Kidney epithelial cell (primary cell): ENCODE measurements at places on chromosomes 12 and 14.

DNA sequence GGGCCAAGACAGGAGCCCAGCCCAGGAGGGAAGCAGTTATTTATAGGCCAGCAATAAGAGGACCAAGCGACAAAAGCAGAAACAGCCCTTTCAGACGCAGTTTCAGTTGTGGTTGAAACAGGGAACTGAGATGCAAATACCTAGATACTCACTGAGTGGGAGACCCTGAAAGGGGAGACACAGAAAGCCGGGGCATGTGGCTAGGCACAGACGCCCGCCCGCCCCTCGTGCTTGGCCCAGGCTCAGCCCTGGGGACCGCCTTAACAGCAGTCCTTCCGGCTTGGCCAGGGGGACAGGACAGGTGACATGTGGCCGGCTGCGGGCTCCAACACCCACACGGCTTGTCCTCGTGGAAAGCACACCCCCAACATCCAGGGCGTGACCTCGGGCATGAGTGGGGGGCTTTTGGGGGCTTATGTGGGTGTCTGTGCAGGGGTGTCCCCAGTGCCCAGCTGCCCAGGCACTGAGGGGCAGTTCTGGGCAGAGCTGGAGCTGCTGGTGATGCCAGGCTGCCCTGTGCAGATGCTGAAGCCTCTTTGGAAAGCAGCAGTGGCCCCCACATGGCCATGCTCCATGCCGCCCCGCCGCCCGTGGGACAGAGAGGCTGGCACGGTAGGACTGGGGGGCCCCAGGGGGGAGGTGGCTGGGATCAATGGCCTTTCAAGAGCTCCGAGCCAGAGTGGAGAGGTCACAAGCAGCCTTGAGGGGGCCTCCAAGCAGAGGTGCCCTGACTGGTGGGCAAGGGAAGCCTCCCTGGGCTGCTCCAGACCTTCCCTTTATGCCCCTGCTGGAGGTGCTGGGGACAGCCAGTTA lies 2.1 kb downstream of the PLD4 start:
- no peak for DNase-seq

DNA sequence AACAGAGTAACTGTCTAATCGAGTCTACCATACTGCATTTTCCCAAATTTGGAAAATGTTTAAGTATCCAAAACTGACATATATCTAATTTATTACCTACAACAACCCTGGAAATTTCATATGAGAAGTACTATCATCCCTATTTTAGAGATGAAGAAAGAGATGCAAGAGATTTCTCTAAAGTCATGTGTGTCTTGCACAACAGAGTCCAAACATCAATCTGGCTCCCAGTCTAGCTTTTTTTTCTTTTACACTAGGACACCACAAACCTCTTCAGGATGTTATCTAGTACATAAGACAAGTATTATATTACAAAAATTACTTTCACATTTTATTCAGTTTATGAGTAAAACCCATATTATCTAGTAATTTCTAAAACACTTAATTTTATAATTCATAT lies 39.1 kb downstream of the CAPS2 start:
- DNase-seq: no peak

- DNase-seq: no peak
Measured at GRCh38 chr12:66744461-66744860, 65.6 kb upstream of the GRIP1 start.

- DNase-seq: no peak
Measured at GRCh38 chr12:45076417-45077026, 25.6 kb upstream of the DBX2 start.

DNA sequence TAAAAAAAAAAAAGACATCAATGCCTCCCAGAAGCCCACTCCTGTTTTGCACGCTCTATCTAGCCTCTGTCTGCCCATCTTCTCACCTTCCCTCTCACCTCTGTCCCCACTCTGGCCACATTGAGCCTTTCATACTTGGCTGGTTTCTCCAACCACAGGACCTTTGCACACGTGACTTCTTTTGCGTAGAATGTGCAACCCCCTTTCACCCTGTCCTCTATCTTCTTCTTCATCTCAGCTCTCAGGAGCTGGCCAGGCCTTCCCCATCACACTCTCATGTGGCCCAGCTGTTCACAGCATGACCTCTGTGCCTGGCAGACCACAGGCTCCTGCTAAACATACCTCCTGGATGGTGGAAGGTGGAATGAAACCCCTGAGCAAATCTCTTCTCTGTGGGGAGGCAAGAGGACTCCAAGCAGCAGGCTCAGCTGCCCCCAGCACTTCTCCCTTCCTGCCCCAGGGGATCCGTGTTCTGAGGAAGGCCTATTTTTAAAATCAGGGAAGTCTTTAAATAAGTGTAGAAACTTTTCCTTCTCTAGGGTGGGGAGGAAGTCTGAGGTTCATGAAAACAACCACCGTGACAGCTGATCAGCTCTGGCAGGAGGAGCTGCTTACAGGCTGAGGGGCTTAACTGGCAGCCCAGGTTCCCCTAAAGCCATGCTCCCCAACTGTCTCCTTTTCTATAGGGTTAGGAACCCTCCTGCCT lies 11.6 kb downstream of the HVCN1 start:
- no peak for DNase-seq

DNA sequence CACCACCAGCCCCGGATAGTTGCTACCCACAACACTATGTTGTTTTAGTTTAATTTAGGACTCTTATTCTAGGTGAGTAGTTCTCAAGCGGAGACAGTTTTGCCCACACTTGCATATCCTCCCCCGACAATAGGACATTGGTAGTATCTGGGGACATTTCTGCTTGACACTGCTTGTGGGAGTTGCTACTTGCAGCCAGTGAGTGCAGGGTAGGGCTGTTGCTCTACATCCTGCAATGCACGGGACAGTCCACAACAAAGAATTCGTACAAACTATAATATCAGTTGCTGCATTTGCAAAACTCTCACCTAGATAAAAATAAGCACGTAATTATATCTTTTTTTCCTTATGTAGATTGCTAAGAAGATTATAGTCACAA lies 111.8 kb upstream of the DNM1L start:
- no peak for DNase-seq

GRCh38 chr14:103112400-103113243 lies 10.6 kb upstream of the TNFAIP2 start:
- no peak for DNase-seq

- DNase-seq: no peak
Measured at GRCh38 chr12:9732921-9733461, at the start of gene CLECL1. TSS of gene CLECL1 (minus strand) at chr12:9733097.

- DNase-seq: no peak
Measured at GRCh38 chr14:74522740-74523139, 29.2 kb downstream of the ISCA2 start.

GRCh38 chr12:62190689-62191490 lies 69.3 kb upstream of the USP15 start:
- no peak for DNase-seq

DNA sequence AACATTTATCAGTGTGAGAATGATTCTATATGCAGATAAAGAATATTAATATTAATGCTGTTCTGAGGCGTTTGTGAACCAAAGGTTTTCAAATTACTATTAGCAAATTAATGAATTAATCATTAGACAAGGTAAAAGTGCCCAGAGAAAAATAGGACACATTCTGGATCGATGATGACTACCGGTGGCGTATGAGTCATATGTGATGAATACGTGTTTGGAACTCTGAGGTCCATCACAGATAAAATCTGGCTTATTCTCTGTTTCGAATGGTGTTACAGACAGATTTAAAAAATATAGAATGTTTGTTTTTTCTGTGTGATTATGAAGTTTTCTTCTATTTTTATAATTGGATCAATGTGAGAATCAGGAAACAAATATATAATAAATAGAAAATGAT lies 79.2 kb upstream of the RTL1 start:
- DNase-seq: no peak

DNA sequence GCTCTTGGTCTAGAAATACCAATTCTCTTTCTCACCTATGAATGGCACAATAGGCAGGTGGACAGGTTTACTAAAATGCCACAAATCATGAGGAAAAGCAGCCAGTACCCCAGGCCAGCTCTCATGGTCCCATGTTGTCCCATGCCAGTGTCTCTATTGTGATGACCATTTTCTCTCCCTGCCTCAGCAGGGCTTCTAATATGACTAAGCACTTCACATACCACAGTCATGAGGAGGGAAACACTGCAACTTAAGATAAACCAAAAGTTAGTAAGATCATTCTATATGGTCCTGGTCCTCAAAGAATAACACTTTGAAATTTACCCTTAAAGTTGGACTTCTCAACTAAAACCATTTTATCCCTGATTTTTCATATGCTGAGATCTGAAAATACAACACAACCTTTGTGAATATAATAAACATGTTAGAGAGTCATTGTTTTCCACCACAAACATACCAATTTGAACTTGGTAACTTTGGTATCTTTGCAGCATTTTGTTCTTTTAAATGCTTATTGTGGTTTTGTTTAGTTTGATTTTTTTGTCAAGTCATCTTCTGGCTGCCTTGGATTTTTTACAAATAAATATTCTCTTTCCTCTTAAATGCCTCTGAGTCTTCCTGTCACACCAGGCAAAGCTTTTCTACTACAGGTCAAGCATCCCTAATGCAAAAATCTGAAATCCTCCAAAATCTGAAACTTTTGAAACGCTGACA lies 3.6 kb downstream of the TTC5 start:
- no peak for DNase-seq

DNA sequence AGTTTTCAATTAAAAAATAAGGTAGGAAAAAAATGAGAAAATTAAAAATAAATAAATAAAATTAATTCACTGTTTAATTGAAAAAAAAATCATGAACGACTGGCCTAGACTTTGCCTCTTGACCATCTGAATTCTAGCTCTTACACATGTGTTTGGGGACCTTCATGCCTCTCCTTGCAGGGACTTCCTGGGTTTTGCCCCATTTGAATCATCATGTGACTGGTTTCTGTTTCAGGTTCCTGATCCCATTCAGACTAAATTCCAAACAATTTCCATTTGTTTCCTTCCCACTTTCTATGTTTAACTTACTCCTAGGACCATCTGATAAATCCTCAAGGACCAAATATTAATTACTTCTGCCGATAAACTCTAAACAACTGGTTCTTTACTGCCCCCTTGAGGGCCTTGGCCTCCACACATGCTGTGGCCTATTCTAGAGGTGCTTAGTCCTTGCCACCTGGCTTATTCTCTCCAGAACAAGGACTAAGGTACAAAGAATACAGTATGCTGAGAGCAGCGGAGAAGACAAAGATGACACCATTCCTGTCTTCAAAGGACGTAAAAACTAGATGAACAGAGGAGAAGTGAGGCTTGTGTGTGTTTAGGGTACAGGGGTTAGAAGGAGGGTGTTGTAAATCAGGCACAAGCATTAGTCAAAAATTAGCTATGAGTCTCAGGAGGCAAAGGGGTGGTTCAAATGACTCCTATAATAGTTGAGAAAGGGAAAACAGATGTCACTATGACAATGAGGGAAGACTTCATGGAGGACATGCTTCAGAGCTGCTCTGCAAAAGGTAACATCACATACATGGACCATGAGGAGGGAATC lies 125.8 kb upstream of the AVPR1A start:
- no peak for DNase-seq

DNA sequence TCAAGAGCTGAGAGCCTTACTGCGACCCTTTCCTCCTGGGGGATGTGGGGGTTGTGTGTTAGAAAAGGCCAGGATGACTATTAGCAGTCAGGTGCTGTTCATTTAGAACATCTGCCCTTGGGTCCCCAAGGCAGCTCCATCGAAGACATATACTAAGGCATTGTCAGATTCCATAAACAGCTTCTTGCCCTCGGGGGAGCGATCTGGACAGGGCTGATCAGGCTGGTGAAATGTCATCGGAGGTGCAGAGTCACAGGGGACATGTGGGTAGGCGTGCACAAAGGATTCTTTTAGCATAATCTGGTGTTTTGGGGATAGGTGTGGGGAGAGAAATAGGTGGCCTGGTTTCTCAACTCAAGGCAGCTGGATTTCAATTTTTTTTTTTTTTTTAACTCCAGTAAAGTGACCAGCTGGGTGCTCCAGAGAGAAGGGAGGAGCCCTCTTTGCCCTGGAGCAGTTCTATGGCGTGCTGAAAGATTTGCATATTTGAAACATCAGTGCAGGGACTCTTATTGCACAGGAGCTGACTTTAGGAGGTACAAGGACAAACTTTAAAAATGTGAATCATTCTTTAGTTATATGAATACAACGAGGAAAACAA lies 160.1 kb downstream of the SUDS3 start:
- DNase-seq: no peak

- no peak for DNase-seq
Measured at GRCh38 chr12:111444314-111444924, 38.7 kb downstream of the SH2B3 start.

GRCh38 chr14:69996216-69996615 lies 117.0 kb downstream of the SMOC1 start:
- peak; percentile 45 for DNase-seq

DNA sequence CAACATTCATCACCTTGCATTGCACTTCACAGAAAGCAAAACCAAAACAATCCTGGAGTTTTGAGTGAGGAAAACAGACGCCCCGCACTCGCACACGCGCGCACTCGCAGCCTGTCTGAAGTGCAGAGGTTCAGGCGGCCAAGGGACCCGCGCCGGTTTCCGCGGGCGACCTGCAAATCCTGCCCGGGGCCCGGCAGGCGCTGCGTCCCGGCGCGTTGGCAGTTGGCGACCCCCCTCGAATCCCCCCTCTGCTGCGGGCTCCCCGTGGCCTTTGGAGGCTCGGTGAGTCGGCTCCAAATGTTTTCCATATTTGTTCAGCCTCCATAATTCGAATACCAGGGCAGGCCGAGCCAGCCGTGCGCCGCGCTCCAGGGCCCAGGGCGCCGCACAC lies at the start of gene SSPN:
SSPN (plus strand) TSS at position 324 of the 391 bp plus-strand sequence. CDS start 100 bp downstream, outside the sequence.
- no peak for DNase-seq

DNA sequence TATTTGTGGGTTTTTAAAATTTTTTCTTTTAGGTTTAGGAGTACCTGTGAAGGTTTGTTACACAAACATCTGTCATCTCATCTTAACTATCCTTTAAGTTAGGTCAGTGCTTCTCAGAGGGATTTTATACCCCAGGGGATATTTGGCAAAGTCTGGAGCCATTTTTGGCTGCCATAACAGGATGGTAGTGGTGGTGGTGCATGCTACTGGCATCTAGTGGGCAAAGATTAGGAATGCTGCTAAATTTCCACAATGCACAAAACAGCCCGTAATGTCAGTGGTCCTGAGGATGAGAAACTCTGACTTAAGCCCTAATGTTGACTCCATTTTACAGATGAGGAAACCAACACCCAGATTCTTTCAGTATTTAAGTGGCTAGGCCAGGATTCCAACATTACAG lies 85.2 kb upstream of the MYF6 start:
- no peak for DNase-seq

- peak; percentile 74 for DNase-seq
Measured at GRCh38 chr14:79584679-79585078, 626.6 kb downstream of the DIO2 start.

GRCh38 chr12:109600995-109601394 lies 27.4 kb downstream of the MVK start:
- DNase-seq: no peak

GRCh38 chr14:53900499-53900898 lies 56.1 kb downstream of the BMP4 start:
- no peak for DNase-seq
